NCI-H526 treated with DMSO at 0.1 percent for 48 hours (cell line): ENCODE measurements at places on chromosomes 5 and 9.

DNA sequence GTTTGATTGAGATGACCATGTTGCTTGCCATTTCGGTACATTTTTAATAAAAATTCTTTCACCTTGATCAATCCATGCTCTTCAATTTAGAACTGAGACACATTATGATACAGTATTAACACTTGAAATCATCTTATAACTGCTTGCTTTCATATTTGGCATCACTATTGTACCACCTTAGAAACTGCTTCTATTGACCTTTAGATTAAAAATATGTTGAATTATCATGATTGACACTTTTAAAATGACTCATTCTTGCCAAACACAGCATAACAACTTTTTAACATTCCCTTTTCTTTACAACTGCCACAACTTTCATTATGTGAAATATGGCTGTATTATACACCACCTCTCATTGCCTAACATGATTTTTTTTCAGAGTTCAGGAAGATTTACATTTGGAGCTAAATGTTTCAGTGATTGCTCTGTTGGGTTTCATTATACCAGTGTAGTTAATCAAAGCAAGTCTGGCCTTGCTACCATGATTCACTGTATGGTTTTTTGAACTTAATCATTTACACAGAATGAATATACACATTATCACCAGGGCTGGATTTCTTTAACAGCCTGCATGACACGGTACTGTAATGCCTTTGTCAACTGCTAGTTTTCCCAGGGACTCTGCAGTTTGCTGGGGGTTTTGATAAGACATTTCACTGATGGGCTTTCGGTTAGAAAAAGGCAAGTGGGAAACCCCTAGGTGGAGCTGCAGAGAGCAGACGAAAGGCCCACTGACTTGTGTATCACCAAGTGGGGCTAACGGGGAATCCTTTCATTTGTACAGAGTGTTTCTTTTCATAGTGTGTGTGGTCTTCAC, 93.6 kb upstream of the TLE4 start:
- DNase-seq = no peak

DNA sequence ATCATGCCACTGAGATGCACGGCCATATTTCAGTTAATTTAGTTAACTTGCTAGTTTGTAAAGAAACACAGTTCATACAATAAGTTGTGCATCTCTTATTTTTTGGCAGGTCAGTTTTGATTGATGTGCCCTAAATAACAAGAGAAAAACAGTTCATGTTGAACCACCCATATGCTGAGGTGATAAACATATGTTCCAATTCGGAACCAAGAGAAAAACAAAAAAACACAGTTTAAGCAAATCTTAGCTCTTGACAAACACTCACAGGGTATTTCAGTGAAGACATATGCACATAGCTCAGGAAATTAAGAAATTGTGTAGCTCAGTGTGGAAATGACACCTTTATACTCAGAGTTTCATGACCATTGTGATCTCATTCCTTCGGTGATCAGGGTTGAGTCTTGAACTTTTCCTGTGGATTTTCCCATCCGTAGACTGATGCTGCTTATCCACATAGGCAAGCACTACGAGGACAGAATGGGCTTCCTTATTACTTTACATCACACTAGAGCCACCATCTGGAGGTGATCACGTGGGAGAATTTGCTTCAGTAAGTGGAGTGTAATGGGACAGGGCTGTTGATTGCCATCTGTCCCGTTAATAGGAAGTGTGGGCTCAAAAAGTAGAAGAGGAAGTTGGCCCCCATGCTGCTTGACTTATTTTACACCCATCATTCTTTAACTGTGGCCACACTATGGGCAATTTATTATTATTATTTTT, 773.0 kb downstream of the MTRR start:
- DNase-seq = no peak

DNA sequence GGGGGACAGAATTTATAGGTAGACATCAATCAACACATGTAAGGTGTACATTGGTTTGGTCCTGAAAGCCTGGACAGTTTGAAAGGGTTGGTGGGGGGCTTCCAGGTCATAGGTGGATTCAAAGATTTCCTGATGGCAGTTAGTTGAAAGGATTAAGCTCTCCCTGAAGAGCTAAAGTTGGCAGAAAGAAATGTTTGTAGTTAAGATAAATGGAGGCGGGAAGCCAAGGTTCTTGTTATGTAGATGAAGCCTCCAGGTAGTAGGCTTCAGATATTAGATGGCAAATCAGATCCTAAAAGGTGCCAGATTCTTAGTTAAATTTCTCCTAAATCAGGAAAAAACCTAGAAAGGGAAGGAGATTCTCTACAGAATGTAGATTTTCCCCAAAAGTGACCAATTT, 9.0 kb upstream of the LRRTM2 start:
- DNase-seq = no peak

- DNase-seq = no peak
Measured at GRCh38 chr5:152072091-152072490, 147.4 kb upstream of the GLRA1 start.

DNA sequence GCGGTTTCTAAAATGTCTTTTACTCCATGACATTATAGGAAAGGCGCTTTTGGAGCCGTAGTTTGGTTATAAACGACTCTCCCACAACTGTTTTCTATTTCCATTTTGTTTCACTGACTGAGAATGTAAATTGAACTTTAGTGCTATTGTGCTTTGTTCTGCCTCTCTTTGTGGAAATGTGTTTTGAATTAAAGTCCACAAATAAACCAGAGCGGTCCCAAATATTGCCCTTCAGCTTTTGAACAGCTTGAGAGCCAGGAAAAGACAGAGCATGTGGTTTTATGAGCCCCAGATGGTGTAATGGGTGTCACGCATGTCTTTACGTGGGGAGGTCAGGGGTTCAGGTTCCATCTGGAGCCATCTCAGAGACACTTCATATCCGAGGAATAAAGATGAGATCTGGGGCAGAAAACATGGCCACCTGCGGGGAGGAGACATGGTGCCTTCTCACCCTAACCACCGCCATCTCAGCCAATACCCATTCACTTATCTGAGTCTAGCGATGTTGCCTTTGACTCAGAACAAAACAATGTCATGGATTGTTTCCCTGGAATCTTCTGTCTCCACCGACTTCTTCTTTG, 42.5 kb upstream of the ROR2 start:
- DNase-seq = no peak

GRCh38 chr9:6215562-6215961, at the start of gene IL33:
Gene IL33 (plus strand): TSS chr9:6215807. CDS start chr9:6241695, 25,888 bp downstream.
- DNase-seq = no peak

DNA sequence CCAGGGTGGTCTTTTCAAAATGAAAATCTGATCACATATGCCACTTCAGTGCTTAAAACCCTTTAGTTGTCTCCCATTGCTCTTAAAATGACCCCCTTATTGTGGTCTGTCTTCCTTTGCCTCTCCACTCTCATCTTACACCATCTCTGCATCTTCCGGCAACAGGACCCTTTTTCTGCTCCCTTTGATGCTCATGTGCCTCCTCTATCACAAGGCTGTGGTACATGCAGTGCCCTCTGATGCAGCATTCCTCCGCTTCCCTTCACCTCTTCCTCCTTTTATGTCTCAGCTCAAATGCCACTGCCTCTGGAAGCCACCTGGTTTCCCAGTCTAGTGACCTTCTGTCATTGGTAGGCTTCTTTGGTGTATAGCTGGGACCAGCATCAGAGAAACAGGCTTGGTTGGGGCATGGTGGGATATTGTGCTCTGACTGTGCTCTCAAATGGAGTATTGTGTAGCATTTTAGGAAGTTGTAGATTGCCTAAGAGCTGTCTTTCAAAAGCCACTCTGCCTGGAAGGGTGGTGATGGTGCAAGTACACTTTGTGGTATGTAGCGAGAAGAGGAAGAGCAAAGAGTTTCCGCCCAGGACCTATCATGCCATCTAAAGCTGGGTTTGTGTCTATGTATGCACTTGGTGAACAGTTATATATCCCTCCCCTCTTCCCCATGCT, 28.1 kb downstream of the ARHGAP26 start:
- no peak for DNase-seq

GRCh38 chr5:76326577-76327302, 76.3 kb upstream of the IQGAP2 start:
- no peak for DNase-seq

DNA sequence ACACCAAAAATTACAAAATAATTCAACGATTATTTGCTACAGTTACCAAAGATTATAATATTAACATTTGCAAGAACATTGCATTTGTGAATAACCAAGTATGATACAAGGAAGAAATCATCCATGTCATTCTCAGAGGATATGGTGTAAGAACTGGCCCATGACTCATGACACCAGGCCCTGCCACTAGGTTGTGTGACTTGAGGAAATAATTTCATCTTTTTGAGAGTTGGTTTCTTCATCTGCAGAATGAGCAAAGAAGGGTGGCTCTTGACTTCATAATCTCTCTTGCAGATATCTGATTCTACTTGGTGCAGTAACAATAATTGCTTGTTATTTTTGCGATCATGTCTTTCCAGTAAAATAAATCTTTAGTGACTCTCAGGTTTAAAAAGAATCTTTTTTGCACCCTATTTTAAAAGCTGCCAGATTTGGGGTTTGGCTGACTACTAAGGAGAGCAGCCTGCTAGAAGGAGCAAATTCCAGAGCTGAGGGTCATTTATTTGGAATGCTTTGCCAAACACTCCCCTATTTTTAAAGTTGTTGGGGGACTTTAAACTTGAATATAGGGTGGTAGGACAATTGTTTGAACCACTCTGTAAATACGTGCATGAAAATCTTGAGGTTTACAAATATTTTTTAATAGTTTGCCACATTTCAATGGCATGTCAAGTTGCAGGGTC, 23.5 kb downstream of the ITGA1 start:
- DNase-seq = no peak

GRCh38 chr5:32773944-32774343, 62.8 kb downstream of the NPR3 start:
- no peak for DNase-seq

- DNase-seq = no peak
Measured at GRCh38 chr5:95823738-95824609, 1.4 kb upstream of the GLRX start.

DNA sequence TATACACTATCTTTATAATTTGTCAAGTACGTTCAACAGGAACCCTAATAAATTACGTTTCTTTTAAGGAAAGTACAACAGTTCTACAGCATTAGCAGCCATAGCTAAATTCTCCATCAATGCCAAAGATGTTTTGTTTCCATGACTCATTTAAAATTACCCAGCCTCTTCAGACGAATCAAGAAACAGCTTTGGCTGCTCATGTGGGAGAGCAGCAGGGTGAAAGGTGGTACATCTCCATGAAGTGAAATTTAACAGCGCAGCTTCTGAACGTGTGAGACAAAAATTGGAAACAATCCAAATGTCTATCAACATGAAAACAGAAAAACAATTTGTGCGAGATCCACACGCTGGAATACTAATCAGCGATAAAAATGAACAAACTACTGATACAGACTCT, 327.3 kb upstream of the CDH6 start:
- no peak for DNase-seq

DNA sequence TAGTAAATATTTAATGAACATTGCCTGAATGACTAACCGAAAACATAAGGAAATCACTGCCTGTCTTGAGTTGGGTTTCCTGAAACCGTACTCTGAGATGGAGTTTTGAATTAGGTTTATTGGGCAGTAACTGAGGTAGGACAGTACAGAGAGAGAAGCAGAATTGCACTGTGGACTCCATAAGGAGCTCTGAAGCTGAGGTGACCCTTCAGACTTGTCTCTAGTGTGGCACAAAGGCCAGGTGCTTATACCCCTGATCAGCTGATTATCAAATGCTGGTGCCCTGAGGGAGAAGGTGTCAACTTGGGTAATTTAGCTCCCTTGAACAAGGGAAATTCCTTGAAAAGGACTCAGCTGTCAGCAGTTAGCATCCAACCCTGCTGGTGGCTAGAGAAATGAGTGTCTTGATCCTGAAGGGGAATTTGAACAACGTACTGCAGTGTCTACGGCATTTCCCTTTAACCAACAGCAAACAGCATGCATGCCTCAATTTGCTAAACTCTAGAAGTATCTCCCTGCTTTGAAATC, 135.0 kb upstream of the SMARCA2 start:
- DNase-seq = no peak

GRCh38 chr9:18888290-18888689, 144.7 kb downstream of the SAXO1 start:
- no peak for DNase-seq

GRCh38 chr5:113612060-113612496, 98.6 kb downstream of the YTHDC2 start:
- no peak for DNase-seq

DNA sequence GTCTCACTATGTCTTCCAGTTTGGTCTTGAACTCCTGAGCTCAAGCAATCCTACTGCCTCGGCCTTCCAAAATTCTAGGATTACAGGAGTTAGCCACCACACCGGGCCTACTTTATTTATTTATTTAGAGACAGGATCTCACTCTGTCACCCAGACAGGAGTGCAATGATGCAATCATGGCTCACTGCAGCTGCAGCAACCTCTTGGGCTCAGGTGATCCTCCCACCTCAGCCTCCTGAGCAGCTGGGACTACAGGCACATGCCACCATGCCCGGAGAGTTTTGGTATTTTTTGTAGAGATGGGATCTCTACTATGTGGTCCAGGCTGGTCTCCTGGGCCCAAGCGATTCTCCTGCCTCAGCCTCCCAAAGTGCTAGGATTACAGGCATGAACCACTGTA, 32.8 kb downstream of the PHAX start:
- DNase-seq = no peak

- DNase-seq = no peak
Measured at GRCh38 chr9:110047955-110048402, 160.0 kb downstream of the C9orf152 start.

- DNase-seq = no peak
Measured at GRCh38 chr5:101431201-101431600, 528.1 kb upstream of the ST8SIA4 start.

DNA sequence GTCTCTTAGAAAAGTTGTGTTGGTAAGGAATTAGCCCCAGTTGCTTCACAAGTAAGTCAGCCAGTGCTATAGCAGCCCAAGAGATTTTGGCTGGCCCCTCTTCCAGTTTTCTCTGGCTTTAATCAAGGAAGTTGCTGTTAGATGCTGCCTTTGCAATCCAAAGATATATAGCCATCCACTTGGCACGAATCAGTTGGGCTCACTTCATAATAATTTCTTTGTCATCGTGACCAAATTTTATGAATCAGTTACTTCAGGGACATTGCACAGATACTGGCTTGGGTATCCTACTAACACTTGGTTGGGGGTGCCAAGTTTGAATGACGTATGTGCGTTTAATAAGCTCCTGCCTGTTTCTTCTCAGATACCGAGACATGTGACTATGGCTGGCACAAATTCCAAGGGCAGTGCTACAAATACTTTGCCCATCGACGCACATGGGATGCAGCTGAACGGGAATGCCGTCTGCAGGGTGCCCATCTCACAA, 81.5 kb downstream of the VCAN start:
- no peak for DNase-seq

- no peak for DNase-seq
Measured at GRCh38 chr5:9380109-9380508, 165.8 kb downstream of the SEMA5A start.

DNA sequence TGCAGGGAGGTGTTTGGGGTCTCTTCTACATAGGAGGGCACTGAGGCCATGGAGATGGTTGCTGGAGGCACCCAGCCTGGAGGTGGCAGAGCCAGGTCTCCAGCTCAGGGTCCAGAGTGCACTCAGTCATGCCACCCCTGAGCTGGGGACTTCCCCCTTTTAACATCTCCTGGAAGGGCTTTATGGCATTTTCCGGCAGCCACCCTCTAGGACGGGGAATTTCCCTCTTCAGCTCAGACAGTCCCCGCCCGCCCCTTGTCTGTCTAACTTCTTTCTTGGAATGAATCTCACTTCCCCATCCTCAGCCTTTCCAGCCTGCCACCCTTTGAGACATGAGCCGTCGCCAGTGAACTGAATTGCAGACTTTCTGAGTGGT, 49.9 kb downstream of the COL15A1 start:
- no peak for DNase-seq
